ENCODE measurements at places on chromosomes 4 and X.

- no peak for DNase-seq
Measured at GRCh38 chr4:183284258-183284785, 35.8 kb downstream of the CLDN22 start.

DNA sequence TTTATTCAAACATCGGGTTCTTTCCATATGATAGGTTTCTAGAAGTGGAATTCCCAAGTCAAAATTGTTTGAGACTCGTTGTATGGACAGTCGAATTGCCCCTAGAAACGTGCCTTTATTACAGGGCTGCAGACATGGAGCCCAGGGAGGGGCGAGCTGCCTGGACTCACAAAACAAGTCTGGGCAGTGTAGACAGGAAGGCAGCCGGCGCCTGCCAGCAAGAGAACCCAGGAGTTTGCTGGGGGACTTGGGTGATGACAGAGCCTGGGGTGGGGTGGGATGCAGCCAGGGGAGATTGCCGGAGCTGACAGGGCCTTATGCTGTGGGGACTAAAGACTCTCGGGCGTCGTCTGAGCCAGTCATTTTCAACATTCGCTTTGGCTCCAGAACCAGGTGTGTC lies 107.4 kb upstream of the MSX1 start:
- DNase-seq, result no peak

- no peak for DNase-seq
Measured at GRCh38 chrX:46327566-46328115, 217.6 kb downstream of the ZNF674 start.

GRCh38 chr4:127686658-127687057 lies 43.5 kb upstream of the SLC25A31 start:
- DNase-seq, result no peak

DNA sequence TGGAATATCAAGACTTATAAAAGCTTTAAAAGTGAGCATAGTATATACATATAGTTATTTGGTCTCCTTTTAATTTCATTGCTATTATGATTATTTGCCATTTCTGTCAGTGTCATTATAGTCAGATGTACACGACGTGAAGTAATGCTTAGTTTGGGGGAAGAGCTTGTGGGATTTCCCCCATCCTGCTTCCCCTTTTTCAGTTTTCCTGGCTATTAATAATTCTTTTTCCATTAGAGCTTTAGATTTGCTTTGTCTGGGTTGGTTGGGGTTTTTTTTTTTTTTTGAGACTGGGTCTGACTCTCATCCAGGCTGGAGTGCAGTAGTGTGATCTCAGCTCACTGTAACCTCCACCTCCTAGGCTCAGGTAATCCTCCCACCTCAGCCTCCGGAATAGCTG lies 5.4 kb downstream of the ABCE1 start:
- DNase-seq, result no peak

DNA sequence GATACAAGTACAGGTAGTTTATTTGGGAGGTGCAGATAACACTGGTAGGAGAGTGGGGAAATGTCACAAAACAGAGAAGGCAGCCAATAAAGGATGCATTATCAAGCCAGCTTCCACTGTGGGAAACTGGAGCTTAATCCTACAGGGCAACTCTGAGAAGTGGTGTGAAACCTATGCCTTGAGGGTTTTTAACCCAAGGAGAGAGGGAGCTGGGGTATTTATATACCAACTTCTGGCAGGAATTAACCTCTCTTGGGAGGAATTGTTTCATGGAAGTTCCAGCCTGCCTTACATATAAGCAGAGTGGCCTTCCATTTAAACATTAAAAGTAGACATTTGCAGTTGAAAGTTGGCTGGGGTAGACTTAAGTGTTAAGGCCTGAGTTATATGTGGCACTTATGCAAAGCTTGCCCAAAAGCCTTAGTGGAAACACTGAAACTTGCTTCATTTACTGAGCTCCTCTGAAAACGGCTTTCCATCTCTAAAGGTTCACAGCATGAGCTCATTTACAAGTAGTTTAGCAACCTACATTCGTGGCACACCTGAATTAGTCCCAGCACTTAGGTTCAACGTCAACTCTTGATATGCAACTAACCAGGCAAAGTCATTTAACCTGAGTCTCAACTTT lies 19.2 kb downstream of the MAGEB17 start:
- no peak for DNase-seq

- no peak for DNase-seq
Measured at GRCh38 chr4:123488916-123489315, 92.3 kb downstream of the SPRY1 start.

DNA sequence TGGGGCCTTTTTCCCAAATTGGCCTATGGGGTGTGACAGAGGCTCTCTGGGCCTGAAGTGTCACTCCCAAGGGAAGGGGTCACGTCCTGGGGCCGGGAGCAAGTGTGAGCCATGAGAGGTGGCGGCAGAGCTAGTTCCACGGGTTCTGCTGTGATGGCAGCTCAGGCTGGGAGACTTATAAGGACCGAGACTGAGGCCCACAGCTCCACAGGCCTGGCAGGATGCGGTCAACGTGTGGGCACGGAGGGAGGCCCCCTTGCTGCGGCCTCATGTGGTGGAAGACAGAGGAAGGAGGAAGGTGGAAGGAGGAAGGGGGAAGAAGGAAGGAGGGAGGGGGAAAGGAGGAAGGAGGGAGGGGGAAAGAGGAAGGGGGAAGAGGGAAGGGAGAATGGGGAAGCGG lies 7.2 kb upstream of the CPLX1 start:
- no peak for DNase-seq

GRCh38 chr4:98937986-98938720 lies 9.2 kb upstream of the EIF4E start:
- no peak for DNase-seq

Data from femur (tissue), 1 donor.